ENCODE measurements at places on chromosomes 1 and 21.
A peak's percentile ranks its signal among the peaks of the same experiment; 100 is the strongest.

DNA sequence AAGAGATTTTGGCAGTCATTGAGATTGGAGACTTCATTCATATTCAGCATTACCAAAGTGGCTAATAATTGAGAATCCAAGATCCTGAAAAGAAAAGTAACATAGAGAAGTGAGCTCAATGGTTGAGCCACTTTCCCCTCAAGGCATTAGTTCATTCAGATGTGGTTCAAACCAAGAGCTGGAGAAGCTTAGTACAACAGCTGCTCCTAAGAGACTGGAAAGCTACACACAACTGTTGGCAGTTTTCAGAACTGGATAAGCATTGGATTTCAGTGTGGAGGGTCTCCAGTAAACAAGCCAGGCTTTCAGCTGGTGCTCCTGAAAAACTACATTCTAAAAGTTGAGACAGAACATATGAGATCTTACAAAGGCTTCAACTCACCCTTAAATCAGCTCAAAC, 29.2 kb upstream of the CLDN8 start:
- no peak for DNase-seq

- DNase-seq: no peak
These were observed 35.1 kb upstream of the ADORA3 start for GRCh38 chr1:111538343-111539025.

GRCh38 chr1:78038071-78038470, 7.7 kb upstream of the GIPC2 start:
- DNase-seq: no peak

- no peak for DNase-seq
These were observed 55.6 kb downstream of the UCK2 start for GRCh38 chr1:165883056-165883455.

DNA sequence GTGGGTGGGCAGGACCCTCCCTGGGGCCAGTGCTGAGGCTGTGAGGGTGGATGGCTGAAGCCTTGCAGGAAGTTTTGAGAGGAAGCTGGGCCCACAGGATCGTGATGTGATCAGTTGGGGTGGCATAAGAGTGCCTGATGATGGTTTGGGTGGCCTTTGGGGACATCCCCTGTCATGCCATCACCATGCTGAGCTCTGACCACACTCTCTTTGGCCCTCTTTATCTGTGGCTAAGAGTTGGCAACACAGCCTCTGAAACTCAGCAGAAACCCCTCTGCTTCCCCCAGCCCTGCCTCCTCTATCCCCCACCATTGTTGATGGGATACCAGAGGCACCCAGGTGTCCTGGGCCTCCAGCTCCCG, 19.8 kb downstream of the MIIP start:
- DNase-seq: no peak

DNA sequence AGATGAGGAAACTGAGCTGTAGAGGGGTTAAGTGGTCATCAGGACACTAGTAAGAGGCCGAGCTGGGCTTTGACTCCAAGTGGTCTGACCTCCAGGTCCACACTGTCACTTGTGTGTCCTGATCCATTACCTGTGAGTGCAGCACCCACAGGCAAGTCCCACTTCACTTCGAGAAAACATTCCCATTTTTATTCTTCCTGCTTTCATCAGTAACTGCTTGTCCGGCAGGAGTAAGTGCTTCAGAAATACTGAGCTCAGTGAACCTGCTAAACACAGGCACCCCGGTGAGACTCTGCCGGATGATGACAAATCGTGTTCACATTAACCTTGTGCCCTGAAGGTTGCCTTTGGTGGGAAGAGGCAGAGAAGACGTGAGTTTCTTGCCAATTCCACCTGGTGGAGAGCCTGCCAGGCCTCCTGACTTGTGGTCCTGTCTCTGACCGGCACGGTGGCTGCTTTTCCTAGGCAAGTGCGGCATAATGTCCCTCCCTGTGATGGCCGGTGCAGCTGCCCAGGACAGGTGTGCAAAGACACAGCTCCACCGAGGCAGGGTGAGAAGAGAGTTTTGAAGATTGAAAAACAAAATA, 29.4 kb downstream of the ZBTB18 start:
- DNase-seq: no peak

- DNase-seq: no peak
These were observed 44.6 kb downstream of the TTLL7 start for GRCh38 chr1:83954166-83954823.

DNA sequence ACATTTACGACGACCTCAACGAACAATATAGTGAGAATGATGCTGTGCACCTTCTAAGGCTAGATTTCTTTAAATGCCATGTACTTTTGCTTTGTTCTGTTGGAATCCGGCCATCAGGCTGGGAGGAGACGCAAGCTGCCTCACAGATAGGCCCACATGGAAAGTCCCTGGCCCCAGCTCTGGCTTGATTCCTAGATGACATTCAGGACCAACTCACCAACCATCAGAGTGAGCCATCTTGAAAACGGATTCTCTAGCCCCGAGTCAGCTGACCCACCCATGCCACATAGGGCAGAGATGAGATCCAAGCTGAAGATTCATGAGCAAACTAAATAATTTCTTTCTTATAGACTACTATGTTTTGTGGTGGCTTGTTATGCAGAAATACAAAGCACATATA, 164.4 kb downstream of the ZNF281 start:
- DNase-seq: no peak

- peak; percentile 71 for DNase-seq
These were observed 7.6 kb upstream of the ERG start for GRCh38 chr21:38505654-38506523.

GRCh38 chr1:70353044-70353443, 1.5 kb downstream of the ANKRD13C start:
- no peak for DNase-seq

- DNase-seq: no peak
These were observed 89.2 kb downstream of the SLC35F3 start for GRCh38 chr1:233993651-233994050.

GRCh38 chr1:111441573-111442192, 7.4 kb downstream of the WDR77 start:
- DNase-seq: no peak

- DNase-seq: no peak
These were observed 410 bp upstream of the NUDC start for GRCh38 chr1:26921126-26921539.

DNA sequence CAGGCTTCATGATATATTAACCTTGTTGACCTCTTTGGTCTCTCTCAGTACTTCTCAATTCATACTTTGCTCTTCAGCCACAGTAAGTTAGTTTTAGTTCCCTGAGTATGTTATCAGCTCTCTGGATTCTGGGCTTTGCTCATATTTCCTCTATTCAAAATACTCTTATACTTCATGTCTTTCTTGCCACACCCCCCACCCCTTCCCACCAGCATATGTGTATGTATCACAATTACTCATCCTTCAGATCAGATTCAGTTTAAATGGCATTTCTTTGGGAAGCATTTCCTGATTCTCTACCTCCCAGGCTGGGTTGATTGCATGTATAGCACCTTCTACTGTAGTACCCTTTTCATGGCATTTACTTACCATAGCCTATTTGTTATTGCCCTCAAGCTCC, 28.3 kb downstream of the SLC30A7 start:
- no peak for DNase-seq

- DNase-seq: peak; percentile 52
These were observed 8.8 kb downstream of the ZNF683 start for GRCh38 chr1:26363549-26364448.

- no peak for DNase-seq
These were observed 50.9 kb upstream of the CDC42BPA start for GRCh38 chr1:227369102-227369760.

- DNase-seq: no peak
These were observed 678 bp upstream of the PTTG1IP start for GRCh38 chr21:44874240-44874496.

DNA sequence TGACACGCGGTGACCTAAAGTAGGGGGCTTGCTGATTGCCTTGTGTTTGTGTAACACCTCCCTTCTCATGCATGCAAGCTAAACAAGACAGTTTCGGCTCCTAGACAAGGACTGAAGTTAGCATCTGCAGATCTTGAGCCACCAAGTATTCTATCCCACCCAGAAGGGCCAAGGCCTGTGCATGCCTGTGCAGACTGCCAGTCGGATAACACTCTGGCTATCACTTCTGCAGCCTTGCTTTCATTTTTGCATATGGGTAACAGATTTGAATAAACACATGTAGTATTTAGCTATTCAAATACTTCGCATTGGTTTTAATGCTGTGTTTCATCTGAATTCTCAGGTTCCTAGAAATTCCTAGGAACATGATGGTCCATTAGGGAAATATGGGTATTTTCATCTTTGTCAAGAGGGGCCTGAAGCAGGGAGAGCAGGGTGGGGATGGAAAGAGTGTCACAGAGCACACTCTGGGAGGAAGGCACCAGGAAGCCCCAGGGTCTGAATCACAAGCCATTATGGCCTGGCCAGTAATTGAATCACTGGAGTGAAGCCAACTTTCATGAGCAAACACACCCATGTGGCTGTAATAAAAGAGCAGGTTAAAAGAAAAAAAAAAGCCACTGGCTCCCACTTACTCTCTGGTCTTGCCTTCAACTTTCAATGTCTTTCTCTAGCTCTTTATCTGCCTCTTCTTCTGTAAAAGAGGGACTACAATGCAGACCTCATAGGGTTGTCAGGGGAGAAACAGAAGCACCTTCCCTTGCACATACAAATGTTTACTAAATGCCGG, 28.3 kb downstream of the GADD45A start:
- no peak for DNase-seq

GRCh38 chr1:77950873-77951272, 28.0 kb downstream of the FUBP1 start:
- no peak for DNase-seq

DNA sequence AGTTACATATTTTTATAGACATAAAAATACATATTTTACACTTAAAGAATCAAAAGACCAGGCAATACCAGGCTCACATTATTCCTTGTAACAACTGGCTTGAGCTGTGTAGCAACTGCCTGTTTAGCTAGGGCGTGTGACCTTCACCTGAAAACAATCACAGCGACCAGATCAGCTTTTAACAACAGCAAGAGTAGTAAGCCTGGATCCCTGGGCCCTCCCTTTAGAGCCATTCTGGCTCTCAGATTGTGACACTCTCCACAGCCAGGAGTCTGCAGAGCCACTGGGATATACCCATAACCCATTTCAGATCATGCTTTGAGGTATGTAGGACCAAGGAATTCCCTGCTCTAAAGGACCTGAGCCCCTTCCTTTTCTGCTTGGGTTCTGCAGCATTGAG, 29.4 kb upstream of the GNG4 start:
- no peak for DNase-seq

- no peak for DNase-seq
These were observed 21.0 kb downstream of the PCSK9 start for GRCh38 chr1:55060133-55060999.

- no peak for DNase-seq
These were observed at the start of gene KIRREL1 for GRCh38 chr1:157993147-157993917. Gene KIRREL1, plus strand, starts transcription at chr1:157993645. Its CDS starts 32 bp downstream, at chr1:157993677.

DNA sequence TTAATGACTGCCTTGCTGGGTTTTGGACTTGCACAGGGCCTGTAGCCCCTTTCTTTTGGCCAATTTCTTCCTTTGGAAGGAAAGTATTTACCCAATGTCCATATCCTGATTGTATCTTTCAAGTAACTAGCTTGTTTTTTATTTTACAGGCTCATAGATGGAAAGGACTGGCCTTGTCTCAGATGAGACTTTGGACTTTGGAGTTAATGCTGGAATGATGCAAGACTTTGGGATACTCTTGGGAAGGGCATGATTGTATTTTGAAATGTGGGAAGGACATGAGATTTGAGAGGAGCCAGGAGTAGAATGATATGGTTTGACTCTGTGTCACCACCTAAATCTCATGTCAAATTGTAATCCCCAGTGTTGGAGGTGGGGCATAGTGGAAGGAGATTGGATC, 140.1 kb downstream of the C1orf94 start:
- DNase-seq: no peak

DNA sequence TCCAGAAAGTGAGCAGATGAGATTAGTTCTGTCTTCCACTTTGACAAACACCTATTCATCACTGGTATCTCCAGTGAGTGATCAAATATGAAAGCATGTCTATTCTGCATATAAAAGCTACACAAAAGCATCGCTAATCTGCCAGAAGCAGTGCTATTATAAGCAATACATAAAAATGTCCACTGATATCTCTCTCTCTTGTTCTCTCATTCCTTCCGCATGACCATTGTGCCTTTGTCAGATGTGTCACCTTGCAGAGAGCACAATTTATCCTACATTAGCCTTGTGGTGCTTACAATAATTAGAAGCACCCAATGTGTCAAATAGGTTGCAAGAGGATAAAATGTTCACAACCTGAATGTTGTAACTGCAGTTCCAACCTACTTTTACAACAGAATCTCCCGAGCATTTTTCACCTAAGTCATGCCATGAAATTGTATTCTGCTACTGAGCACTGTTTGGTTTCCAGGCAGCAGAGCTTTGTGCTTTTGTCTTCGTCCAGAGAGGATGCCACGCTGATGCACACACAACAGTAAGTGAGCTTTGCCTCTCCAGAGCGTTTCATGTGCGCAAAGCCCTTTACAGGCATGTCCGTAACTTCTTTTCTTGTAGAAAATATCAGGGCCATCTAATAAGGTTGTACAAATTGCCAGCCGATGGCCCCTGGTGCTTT, 198.7 kb upstream of the PLD5 start:
- DNase-seq: no peak

GRCh38 chr1:68525781-68526180, 28.9 kb upstream of the DEPDC1 start:
- no peak for DNase-seq

DNA sequence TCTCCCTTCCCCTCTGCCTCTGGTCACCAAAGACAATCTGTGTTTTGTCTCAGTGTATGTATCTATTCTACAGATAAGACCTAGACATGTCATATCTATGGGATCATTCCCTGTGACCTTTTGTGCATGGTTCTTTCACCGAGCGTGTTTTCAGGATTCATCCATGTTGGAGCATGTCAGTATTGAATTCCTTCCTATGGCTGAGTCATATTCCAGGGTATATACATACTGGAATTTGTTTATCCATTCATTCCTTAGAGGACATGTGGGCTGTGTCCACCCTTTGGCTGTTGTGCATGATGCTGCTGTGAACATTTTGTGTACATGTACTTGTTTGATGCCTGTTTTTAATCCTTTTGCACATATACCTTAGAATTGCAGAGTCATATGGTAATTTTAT, 69.9 kb downstream of the NFASC start:
- DNase-seq: no peak

GRCh38 chr21:24671901-24672300, 935.4 kb downstream of the MRPL39 start:
- no peak for DNase-seq

DNA sequence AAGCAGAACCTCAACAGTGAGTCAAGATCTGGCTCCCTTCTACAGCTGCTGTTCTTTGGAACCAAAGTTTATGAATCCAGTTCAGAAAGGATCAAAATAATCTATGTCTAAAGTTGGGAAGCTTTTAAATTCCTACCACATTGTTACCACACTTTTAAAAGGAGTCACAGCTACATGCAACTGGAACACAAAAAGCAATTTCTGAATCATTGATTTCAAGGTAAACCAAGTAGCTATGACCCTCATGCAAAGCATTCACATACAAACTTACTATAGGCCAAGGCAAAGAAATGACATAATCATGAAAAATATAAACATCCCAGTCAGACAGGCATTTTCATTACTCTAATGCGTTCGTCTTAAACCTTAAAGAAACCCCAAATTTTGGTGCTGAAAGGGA, 3.5 kb downstream of the SIPA1L2 start:
- DNase-seq: no peak
